Effector memory CD4-positive, alpha-beta T cell (primary cell): ENCODE measurements at places on chromosomes 3 and 15.

DNA sequence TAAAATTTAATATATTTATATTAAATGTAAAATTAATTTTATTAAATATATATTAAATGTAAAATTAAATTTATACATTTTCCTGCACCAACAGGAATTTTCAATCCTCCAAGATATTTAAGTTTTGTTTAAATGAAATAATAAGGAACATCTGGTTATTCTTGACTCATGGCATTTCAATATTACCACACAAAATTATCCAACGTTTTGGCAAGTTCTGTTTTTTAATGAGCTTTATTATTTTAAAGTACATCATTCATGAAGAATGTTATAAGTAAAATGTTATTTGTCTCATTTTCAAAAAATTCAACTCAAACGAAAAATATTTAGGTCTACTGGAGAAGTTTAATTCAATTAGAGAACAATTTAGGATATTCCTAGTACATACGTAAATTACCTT, 811.4 kb downstream of the NAALADL2 start:
- DNase-seq: no peak

DNA sequence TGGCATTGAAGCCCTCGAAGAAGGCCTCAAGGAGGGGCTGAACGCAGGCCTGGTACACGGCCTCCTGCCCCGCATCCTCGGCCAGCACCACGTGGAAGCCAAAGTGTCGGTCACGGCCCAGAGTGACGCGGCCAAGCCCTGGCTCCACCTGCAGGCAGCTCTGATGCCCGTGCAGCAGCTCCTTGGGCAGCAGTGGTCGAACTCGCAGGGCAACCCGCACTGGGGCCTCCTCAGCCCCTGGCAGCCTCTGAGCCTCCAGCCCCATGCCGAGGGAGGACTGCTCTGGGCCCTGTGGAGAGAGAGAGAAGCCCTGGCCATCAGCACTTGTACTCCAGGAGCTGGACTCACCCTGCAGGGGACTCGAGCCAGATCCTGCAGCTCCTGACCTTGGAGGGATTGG, 2.6 kb downstream of the KIF7 start:
- DNase-seq: no peak

DNA sequence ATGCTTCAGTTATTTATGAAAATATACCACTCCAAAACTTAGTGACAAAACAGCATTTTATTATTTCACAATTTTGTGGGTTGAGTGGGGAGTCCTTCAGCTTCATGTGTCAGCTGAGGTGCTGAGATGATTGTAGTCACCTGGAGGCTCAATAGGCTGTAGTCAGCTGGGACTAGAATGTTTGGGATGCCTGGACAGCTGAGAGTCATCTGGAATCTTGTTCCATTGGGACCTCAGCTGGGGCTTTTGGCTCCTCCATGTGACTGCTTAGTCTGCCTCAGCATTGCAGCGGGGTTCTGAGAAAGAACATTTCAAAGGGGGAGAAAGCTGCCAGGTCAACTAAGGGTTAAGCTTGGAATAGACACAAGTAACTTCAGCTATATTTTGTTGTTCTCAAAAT, 13.4 kb downstream of the STT3B start:
- no peak for DNase-seq

GRCh38 chr3:64574194-64574593, 113.6 kb downstream of the ADAMTS9 start:
- no peak for DNase-seq

GRCh38 chr3:160213191-160213590, 12.0 kb upstream of the C3orf80 start:
- no peak for DNase-seq

DNA sequence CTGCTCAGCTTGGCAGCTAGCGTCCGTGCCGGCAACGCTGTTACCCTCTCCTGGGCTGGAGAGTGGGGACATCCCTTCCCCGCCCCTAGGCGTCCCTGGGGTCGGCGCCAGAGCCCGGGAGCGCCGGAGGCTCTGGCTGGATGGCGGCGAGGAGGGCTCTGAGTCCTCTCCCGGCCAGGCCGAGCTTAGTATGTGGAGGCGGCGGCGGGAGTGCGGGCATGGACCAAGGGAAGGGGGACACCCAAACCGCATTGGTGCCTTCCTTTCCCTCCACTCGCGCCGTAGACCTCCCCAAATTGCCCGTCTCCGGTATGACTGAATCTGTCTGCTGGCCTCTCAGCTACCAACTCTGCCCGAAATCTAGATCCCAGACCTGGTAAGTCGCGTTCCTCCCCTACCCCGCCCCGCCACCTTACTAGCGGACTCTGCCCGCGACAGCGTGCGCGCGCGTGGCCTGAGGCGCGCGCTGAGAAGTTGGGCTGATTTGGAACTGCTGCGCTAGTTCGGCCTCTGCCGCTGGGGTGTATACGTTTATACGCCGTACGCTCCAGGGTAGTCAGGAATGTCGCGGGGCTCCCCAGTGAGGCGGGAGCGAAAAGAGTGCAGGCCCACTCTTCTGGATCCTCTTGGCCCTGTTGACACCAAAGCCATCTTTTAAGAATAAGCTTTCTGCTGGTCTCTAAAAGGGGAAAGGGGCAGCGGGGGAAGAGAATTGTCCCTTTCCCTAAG, 12.2 kb downstream of the ZIC1 start:
- DNase-seq: no peak

GRCh38 chr15:70314688-70315087, 217.0 kb upstream of the TLE3 start:
- no peak for DNase-seq

- DNase-seq: no peak
These were observed 311.6 kb downstream of the CNTN6 start for GRCh38 chr3:1404270-1404962.

DNA sequence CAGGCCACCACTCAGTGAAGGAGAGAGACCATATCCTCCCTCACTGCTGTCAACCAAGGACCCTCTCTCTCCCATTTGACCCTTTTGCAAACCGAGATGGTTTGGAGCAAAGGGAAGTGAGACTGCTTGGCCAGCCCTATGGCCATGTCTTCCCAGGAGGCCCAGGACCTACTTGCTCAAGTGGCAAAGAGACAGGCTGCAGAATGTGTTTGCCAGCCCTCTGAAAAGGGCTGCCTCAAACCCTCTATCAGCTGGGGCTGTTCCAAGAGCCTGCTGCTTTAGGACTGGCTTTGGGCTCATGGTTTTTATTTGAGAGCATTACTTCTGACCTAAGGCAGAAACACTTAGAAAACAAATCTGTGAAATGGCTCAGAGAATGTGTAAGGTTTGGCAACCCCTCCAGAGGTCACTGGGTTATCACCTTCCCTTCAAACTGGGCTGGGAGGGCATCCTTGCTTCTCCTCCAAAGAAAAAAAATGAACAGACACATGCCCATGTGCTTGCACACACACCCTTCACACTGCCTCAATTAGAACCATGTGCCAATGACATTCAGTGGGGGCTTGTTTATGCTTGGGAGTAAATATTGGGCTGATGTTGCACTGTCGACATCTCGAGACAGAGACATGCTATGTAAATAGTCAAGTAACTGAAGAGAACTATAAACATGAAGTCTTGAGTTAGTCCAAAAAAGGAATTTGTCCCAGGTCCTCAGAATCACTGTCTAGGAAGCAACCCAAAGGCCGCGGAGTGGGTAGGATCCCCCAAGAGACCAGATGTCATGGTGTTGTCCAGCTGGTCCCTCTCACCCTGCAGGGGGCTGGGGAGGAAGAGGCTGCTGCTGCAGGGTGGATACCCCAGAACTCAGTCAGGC, 49.8 kb upstream of the CTDSPL start:
- DNase-seq: no peak

DNA sequence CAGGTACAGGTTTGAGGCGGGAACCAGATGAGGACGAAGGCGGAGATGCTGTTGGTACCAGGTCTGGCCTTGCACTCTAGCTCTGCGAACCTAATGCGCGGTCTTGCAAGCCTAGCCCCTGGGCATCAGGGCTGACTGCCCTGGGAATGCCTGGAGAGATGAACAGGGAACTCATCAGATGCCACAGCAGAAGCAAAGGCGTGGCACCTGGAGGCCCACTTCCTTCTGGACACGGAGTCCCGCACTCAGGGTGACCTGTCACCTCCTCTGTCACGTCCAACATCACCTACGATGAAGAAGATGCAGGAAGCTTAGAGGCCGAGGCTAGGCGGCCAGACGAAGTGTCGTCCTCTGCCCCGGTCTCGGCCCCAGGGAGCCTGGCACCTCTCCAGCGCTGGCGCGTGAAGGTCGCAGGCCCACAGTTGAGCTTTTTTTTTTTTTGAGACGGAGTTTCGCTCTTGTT, 9.4 kb downstream of the RPLP1 start:
- no peak for DNase-seq

DNA sequence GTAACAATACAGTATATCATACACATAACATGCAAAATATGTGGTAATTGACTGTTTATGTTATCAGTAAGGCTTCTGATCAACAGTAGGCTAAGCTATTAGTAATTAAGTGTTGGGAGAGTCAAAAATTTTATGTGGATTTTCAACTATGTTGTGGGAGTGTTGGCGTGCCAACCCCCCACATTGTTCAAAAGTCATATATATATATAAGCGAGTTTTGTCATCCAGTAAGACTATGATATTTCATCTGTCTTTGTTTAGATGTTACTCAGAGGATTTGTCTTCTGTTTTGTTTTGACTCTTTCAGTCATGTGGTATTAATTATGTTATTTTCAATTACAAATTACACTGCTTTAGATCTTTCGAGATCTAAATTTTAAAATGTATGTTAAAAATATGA, 51.0 kb upstream of the RAP2B start:
- DNase-seq: no peak

DNA sequence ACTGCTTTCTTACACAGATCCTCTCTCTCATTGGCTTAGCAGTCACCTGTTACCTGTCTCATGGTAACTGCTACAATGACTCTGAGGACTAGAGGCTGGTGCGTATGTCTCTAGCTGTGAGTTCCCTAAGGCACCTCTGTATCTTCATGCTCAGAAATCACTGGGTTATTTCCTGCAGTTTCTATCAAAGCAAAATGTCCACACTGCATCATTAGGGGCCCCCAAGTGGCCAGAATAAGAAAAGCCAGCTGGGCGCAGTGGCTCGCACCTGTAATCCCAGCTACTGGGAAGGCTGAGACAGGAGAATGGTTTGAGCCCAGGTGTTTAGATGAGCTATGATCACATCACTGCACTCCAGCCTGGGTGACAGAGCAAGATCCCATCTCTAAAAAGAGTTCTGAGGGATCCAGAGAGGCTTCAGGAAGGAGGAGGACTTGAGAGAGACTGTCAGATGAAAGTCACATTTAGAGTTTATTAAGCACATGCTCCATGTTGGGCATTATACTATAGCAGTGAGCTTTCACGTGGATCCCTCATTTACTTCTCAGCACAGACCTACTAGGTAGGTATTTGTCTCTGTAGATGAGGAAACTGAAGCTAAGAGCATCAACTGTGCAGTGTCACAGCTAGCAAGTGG, 2.3 kb upstream of the VPS18 start:
- DNase-seq: no peak

- no peak for DNase-seq
These were observed 18.7 kb upstream of the WNT5A start for GRCh38 chr3:55505776-55506175.

DNA sequence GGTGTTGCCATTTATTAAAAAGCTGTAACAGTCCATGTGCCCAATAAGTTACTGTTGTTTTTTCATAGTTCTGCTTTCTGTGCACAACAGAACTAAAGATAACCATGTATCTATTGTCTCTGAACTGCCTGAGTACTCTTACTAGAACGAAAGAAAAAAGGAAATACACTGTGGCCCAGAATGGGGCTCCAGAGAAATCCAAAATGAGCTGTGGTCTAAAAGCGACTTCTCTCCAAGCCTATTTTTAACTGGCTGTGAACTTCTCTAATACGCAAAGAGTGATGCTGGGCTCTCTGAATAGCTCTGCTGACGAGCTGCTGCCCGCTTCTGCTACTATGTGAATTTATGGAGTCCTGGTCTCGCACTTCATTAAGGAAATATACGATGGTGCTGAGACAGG, 56.2 kb upstream of the LPP start:
- no peak for DNase-seq

DNA sequence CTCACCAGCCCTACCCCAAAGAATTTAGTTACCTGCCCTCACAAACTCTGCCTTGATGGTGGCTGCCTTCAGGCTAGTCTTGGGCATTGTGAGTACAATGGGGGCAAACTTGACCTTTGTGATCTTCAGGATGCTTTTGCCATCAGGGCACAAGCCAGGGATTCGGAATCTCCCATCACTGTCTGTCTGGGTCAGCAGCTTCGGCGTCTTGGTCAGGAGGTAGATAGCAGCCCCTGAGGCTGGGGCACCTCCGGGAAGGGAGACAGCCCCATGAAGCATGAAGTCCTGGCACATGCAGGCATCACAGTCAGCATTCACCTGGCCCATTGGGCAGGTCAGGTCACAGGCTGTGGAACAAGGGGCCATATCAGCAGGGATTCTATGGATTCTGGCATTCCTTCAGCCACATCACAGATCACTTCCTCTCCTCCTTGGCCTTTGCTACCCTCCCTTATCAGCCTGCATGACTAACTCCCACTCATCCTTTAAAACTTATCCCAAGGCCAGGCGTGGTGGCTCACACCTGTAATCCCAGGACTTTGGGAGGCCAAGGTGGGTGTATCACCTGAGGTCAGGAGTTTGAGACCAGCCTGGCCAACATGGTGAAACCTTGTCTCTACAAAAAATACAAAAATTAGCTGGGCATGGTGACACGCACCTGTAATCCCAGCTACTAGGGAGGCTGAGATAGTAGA, 6.9 kb downstream of the CILP start:
- DNase-seq: no peak

DNA sequence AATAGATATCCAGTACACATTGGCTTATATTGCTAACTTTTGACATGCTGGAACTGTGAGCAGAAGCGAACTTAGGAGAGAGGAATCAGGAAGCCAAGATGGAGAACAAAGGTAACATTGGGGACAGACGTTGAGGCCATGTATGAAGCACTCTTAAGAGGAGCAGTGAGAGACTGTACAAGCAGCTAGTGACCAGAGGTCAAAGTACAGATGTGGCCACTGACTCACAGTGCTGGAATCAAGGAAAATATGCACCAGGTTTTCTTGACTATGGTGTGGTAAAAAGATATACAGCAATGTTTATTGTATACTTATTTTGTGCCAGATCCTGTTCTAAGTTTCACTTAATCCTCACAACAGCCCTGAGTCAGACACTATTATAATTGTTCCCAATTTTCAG, 2.0 kb upstream of the IL20RB start:
- no peak for DNase-seq

DNA sequence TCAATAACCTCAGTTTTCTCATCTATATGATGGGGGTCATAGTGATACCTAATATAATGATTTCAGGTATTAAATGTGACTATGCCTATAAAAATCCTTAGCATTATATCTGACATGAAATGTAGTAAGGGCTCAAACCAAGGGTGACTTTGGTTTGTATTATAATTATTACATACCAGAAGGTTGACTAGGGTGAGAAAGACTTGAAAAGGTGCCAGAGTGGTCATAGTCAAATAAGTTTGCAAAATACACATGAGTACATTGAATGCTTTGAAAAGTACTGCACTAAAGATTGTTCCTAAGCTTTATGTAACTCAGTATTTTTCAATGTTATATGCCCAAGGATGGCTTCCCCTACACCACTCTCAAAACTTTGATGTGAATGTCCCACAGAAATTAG, 297.2 kb downstream of the ARPP21 start:
- DNase-seq: no peak

- DNase-seq: no peak
These were observed 47.1 kb upstream of the BNIP2 start for GRCh38 chr15:59736181-59736580.
